Ovary (tissue), 10 donors: ENCODE measurements at places on chromosomes 2 and 18. TPM values are rescaled to one million over a fixed set of nuclear protein-coding genes. Genes with fewer than 3 reads are reported as not detected.
A peak's percentile ranks its signal among the peaks of the same experiment; 100 is the strongest.

- no peak for DNase-seq
These were observed 54.2 kb downstream of the ACKR3 start for GRCh38 chr2:236623816-236624215.

DNA sequence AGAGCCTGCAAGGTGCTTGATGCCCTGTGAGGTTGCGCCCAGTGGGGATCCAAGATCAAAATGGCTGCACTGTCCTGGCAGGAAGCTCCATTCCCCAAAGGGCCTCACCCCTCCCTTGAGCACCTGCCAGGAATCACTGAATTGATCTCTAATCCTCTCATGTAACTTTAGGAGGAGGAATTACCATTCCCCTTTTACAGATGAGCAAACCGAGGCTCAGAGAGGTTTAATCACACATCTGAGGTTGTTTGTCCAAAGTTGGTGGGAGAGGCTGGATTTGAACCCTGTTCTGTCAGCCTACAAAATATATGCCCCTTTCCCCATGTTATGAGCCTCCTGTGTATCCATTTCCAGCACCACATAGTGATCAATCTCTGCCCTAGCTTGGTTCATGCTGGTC is 10.5 kb downstream of the ASIC4 start:
- DNase-seq, result no peak

GRCh38 chr2:241516520-241516965 is 8.2 kb upstream of the STK25 start:
- DNase-seq, result no peak

MC4R gene
- not detected for total RNA-seq

IL18R1 gene
- total RNA-seq, result 3.1 TPM

DNA sequence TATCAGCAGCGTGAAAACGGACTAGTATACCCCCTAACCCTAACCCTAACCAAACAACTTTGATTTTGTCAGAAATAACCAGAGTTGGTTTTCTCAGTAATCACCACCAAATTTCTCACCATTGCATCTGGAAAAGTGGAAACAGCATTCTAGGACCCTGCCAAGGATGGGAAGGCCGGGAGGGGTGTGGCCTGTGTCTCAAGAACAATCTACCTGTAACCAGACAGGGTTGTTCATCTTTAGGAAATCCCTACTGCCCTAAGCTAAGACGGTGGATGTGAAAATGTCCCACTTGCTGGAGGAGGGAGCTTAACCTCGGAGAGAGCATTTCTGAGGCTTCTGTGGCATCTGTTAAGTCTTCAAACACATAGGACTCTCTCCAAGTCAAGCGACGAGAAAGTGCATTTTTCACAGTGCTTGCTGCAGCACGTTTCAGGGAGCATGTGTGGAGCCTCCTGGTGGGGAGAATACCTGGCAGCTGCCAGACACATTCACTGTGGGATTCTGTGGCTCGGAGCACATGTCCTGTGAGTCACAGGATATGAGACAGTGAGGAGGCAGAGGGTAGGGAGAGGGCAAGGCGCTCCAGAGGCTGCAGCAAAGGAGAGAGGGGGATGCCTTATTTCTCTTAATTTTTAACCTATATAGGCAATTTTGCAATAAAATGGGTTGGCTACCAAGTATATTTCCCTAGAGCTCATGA is 207.5 kb downstream of the SPP2 start:
- no peak for DNase-seq

DNA sequence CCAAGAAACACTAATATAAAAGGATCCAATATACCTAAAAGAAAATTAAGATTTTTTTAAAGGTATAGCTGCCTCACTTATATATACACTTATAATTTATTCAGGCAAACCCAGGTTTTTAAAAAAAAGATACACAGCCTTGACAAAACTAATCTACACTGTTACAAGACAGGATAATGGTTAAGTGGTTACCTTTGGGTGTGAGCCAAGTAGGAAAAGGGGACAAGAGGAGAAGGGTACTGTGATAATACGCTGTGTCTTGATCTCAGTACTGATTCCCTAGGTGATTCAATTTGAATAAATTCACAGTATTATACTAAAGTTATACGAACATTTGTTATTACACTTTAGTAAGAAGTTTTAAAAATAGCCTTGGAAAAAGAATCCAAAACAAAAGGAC is 30.6 kb downstream of the KLHL41 start:
- no peak for DNase-seq

DNA sequence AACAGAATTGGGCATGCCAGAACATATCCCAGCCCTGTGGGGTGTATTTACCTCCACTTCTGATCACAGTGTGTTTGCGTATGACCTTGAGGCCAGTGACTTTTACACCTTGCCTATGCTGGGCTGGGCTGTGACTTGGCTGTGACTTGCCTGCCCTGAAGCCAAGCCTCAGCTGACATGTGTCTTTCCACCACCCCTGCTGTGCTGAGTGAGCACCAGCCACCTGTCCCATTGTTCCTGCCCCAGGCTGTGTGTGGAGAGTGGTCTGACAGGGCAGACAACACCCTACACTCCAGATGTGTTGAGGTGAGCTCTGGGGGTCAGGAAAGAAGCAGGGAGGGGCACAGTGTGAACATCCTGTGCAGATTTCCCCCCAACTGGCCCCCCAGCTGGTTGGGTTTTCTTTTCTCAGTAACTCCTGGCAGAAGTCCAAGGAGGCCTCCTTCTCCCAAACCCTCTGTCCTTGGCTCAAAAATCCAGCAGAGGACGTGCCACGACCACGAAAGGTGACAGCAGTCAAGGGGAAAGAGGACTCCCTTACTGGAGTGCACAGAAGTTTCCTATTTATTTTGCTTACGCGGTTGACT is 5.1 kb upstream of the STEAP3 start:
- peak; percentile 63 for DNase-seq

ZNF396 gene
- 1.7 TPM for total RNA-seq

RFTN2 gene
- 11.9 TPM for total RNA-seq

DNA sequence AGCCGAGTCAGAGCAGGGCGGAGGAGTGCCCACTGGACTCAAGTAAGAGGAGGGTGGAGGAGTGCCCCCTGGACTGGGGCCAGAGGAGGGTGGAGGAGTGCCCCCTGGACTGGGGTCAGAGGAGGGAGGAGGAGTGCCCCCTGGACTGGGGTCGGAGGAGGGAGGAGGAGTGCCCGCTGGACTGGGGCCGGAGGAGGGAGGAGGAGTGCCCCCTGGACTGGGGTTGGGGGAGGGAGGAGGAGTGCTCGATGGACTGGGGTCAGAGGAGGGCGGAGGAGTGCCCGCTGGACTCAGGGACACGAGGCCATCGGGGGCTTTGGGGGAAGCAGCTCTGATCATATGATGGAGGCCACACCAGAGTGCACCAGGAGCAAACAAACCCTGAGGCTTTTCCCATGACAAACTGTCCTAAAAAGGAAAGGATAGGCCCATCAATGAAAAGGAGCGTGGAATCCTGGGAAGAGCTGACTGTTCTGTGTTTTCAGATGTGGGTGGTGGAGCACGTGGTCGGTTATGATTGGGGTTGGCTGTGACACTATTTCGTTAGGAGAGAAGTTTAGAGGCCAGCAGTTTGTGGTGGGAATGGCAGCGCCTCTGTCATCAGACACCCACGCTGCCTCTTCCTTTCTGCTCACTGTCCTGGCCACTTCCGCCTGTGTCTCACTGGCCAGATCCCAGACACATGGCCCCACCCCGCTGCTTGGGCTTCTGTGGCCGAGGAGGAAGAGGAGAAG is 24.5 kb upstream of the HPCAL1 start:
- peak; percentile 67 for DNase-seq
